ENCODE measurements at places on chromosomes 7 and 10.

GRCh38 chr10:131777921-131778320 is 122.9 kb upstream of the PPP2R2D start:
- DNase-seq = no peak

GRCh38 chr7:664997-665735 is 61.3 kb upstream of the DNAAF5 start:
- DNase-seq = no peak

DNA sequence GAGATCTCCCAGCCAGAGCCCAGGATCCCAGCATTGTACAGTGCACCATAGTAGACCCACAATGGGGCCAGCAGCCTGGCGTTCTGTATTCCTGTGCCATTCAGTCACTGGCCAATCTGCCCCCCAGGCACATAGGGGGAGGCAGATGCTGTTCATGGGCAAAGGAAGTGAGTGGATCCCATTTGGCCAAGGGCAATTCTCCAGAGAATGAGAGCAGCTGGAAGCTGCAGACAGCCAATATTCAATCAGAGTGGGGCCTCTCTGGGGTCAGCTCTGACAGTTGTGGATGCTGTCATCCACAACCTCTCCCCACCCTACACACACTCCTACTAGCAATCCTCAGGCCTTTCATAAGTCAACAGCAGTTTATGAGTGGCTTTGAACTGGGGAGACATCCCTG is 17.5 kb downstream of the STEAP1B start:
- DNase-seq = no peak

GRCh38 chr10:74103560-74104258 is 46.9 kb downstream of the AP3M1 start:
- peak; percentile 30 for DNase-seq

GRCh38 chr7:93958216-93958615 is 36.7 kb downstream of the GNG11 start:
- no peak for DNase-seq

- DNase-seq = no peak
Measured at GRCh38 chr7:152382244-152382643, 53.6 kb downstream of the KMT2C start.

DNA sequence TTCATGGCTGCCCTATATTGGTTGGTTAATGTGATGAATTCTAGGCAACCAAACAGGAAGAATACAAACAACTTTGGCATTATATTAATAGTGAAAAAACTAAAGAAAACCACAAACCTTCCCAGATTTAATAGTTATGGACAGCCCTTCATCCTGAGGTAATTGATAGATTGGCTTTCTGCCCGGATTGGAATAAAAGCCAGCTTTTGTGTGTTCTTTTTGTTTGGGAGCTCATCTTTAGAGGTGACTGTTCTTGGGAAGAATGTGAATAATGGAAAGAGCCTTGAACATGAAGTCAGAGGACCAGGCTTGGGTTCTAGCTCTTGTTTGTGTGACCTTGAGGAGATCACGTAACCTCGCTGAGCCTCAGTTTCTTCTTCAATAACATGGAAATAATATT is 92.3 kb downstream of the VTI1A start:
- DNase-seq = no peak

DNA sequence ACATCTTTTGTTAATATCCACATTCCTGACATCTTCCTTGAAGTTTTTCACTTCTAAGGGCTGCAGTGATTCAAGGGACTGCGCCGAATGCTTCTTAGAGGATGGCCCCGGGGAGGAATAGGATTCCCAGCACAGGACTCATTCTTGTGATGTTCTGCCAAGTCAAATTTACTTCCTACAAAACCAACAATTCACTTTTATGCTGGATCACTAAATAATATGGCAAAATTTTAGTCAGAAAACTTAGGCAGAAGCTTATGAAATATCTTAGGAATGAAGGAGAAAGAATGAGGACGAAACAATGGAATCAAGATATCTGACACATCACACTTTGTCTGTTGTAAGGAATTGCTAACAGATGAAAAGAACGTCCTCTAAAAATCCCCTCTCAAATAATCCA is 151.5 kb downstream of the JAZF1 start:
- DNase-seq = no peak

GRCh38 chr10:88725798-88726197 is 19.7 kb downstream of the LIPK start:
- no peak for DNase-seq

DNA sequence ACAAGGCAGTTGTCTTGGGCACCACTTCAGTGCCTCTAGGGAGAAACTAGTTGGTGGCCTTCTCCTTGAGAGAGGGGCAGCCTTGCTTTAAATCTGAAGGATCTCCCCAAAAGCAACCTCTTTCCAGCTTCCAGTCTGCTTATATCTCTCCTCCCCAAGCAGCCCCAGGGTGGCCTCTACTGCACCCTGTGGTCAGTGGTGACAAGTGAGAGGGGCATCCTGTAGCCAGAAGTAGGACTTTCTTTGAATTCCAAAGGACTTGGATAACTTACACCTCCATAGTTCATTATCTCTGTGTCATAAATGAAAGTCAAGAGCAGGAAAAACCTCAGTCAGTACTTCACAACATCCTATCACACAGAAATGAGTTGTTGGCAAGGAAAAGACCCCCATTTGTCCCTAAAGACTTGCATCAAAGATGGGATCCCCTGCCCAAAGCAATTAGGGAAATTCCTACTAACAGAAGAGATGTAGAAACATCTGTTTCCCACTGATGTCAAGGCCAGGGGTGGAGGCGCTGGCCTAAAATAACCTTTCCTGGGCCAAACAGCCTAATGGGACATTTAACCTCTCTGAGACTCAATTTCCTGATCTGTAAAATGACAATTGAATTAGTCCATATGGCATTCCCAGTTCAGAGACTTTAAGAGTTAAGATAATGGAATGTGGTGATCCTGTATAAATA is 44.0 kb upstream of the ANKRD1 start:
- no peak for DNase-seq

DNA sequence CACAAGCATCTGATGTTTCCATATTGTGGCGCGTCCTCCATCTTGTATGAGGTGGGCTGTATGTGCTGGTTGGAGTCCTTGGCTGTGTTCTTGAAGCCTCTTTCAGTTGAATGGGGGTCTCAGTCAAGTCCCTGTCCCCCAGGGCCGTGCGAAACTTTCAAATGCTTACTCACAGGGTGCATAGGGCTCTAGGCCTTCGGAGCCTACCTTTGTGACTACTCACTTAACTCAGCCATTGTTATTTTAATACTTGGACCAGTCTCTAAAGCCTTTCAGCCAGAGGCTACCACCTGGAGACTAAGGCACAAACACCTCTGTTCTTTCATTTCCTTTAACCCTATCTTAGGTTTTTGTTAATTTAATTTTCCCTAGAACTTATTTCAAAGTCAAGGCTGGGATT is 785.9 kb downstream of the GATA3 start:
- DNase-seq = no peak

- no peak for DNase-seq
Measured at GRCh38 chr7:43143918-43144589, 31.6 kb downstream of the HECW1 start.

DNA sequence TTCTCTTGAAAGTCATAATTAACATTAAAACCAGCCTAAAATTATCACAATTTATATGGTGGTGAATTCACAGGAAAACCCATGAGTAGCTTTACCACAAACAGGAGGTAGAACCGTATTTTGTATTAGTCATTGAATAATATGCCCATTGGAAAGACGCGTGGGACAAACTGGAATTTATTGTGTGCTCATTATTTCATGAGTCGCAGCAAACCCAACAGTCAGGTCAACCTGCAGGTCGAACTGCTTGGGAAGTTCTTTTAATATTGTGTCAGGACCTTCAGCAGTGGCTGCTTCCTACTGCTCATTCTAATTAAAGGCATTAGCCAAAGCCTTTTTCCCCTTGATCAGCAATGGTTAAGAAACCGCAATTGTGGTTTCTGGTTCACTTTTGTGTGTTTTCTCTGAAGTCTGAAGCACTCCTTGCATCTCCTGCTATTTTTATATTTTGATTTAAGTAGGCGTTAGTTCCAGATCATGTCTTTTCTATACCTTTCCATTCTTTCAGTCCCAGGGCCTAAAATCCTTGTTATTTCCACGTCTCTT is 100.1 kb downstream of the RAB11FIP2 start:
- no peak for DNase-seq

- DNase-seq = no peak
Measured at GRCh38 chr7:130611218-130611617, 57.3 kb downstream of the COPG2 start.

GRCh38 chr10:102718220-102718619 is 3.8 kb downstream of the SFXN2 start:
- DNase-seq = no peak

DNA sequence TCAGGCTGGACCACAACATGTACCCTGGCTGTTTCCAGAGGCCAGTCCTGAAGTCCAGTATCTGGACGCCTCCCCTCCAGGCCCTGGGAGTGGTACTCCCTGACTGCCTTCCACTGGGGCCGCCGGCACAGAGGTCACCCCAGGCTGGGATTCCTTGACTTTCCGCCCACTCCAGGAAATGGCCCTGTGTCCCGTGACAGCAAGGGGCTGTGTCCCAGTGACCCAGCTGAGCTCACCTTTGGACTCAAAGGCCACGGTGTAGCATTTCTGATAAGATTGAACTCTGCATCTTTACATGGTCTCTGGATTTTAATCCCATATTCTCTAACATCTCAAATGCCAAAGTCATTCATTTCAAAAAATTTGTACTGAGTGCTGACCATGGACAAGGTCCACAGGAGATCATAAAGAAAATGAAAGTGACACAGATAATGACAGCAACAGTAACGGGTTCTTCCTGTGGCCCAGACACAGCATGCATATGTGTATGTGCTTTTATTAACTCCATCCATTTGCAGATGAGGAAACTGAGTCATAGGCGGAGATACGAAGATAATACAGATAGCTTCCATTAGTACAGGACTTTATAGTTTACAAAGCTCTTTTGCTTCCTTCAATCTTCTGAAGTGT is 5.4 kb downstream of the ADAMTS14 start:
- no peak for DNase-seq

- no peak for DNase-seq
Measured at GRCh38 chr7:84697506-84697905, 489.4 kb downstream of the SEMA3D start.
